ENCODE measurements at places on chromosomes 12 and 14. TPM values are rescaled to one million over a fixed set of nuclear protein-coding genes. Genes with fewer than 3 reads are reported as not detected.
A peak's percentile ranks its signal among the peaks of the same experiment; 100 is the strongest.

- no peaks in the 10 kb centered on the region for H3K36me3 ChIP-seq
- no peaks in the 10 kb centered on the region for H3K27me3 ChIP-seq
- H3K27ac ChIP-seq = no peak overlapping the region
- no peaks in the 10 kb centered on the region for H3K4me1 ChIP-seq
- no peak for DNase-seq
Observed at GRCh38 chr12:114809097-114809496, 125.1 kb upstream of the TBX3 start.

- H3K27ac ChIP-seq = no peak overlapping the region
- H3K27me3 ChIP-seq = no peaks in the 10 kb centered on the region
- H3K4me1 ChIP-seq = no peaks in the 10 kb centered on the region
- H3K36me3 ChIP-seq = no peaks in the 10 kb centered on the region
Observed at GRCh38 chr12:40726366-40726765, 34.1 kb downstream of the CNTN1 start.

GRCh38 chr14:81033698-81034240 lies 78.3 kb downstream of the TSHR start:
- H3K4me1 ChIP-seq = no peaks in the 10 kb centered on the region
- H3K27ac ChIP-seq = no peak overlapping the region
- no peaks in the 10 kb centered on the region for H3K36me3 ChIP-seq
- H3K4me3 ChIP-seq = no peak overlapping the region
- no peak for DNase-seq

DNA sequence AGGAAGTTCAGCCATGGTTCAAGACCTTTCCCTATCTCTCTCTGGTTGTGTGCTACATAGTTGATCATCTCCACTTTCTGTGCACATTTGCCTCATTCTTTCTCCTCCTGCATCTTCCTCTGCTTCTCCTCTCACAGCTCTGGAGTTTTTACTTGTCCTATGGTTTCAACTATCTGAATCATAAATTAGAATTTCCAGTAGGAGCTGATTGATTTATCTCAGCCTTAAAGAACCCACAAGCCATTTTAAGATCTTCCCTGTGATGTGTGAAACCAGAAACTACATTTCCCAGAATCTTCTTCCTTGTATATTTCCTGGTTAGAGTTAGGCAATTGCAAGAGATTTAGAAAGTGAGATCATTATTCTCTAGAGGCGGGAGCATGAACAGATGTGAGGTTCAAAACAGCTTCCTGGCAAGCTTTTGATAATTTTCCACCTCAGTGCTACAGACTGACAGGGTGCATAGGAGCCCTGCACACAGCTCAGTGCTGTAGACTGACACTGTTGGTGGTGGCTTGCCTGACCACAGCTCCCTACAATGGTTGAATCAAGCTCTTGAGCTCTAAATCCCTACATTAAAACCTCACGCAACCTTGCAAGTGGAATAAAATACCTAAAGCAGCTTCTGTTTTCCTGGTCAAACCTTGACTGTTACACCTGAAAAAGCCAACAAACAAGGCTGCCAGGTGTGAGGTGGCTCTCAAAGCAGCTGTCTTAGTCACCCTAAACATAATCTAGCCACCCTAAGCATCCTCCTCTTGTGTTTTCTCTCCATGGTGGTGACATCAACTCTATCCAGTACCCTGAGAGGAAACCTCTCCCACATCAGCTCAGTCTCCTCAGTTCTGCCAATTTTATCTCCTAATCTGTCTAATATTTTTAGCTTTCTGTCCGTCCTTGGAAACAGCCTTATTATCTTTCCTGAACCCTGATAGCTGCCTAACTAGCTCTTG lies 21.5 kb upstream of the IFNG start:
- no peaks in the 10 kb centered on the region for H3K27me3 ChIP-seq
- no peak for DNase-seq
- H3K27ac ChIP-seq = no peak overlapping the region
- no peaks in the 10 kb centered on the region for H3K36me3 ChIP-seq
- no peaks in the 10 kb centered on the region for H3K4me1 ChIP-seq

HIGD1C gene
- not detected for total RNA-seq

GRCh38 chr12:85029456-85029855 lies 6.6 kb downstream of the TSPAN19 start:
- H3K4me3 ChIP-seq = no peak overlapping the region
- no peak overlapping the region for H3K27ac ChIP-seq
- no peaks in the 10 kb centered on the region for H3K27me3 ChIP-seq
- H3K36me3 ChIP-seq = no peaks in the 10 kb centered on the region
- no peaks in the 10 kb centered on the region for H3K4me1 ChIP-seq

ATP23 gene
- total RNA-seq = 20.7 TPM

DNA sequence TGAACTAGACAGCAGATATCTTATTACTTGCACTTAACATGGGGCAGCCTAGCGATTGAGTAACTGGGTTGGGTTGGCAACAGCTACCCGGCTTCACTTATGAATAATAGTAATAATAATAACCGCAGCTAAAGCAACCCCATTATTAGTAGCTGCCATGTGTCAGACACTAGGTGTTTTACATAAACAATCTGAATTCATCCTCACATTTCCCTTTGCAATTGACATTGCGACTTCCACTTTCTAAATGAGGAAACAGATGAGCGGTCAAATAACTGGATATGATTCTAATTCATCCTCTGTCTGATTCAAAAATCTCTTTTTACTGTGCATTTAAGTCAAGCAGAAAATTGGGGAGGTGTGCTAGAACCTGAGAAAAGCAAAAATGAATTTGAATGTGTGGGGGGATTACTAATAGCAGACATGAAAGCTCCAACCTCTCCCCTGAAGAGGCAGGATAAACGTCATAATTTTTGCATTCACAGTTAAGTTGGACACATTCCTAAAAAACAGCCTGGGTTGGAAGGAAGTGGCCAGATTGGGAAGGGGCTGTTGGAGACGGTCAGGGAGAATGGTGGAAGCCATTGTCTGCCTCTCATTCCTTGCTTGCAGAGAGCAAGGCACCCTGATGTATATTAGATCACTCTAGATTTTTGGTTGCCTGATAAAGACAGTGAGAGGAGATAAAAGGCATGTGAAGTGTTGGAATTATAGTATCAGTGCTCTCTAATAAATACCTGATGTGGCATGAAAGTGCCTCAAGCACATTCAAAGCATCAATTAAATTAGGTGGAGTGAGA lies 13.1 kb downstream of the EMP1 start:
- H3K36me3 ChIP-seq = peaks cover 3% of the 10 kb centered on the region
- no peak overlapping the region for H3K4me3 ChIP-seq
- no peaks in the 10 kb centered on the region for H3K27me3 ChIP-seq

CCDC60 gene
- not detected for total RNA-seq

ZCRB1 gene
- 22.2 TPM for total RNA-seq

DNA sequence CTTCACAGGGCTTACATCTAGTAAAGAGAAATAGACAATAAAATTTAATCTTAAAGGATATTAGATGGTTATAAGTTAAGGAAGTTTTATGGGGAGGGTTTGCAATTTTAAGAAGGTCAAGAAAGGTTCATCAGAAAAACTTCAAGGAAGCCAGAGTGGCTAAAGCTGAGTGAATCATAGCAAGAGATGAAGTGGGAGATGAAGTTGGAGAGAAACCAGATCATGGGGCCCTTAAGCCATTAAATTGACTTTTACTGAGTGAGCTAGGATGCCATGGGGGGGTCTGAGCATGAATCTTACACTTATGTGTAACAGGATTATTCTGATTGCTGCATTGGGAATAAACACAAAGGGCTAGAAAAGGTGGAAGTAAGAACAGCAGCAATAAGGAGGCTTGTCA lies 189.2 kb downstream of the LRIG3 start:
- DNase-seq = no peak
- H3K36me3 ChIP-seq = no peaks in the 10 kb centered on the region
- H3K27ac ChIP-seq = no peak overlapping the region
- H3K27me3 ChIP-seq = no peaks in the 10 kb centered on the region
- H3K4me1 ChIP-seq = no peaks in the 10 kb centered on the region
- no peak overlapping the region for H3K4me3 ChIP-seq

- peaks cover 28% of the 10 kb centered on the region for H3K4me1 ChIP-seq
- no peak overlapping the region for H3K4me3 ChIP-seq
- no peaks in the 10 kb centered on the region for H3K27me3 ChIP-seq
Observed at GRCh38 chr12:124049451-124050094, 76.6 kb downstream of the ZNF664 start.

DNA sequence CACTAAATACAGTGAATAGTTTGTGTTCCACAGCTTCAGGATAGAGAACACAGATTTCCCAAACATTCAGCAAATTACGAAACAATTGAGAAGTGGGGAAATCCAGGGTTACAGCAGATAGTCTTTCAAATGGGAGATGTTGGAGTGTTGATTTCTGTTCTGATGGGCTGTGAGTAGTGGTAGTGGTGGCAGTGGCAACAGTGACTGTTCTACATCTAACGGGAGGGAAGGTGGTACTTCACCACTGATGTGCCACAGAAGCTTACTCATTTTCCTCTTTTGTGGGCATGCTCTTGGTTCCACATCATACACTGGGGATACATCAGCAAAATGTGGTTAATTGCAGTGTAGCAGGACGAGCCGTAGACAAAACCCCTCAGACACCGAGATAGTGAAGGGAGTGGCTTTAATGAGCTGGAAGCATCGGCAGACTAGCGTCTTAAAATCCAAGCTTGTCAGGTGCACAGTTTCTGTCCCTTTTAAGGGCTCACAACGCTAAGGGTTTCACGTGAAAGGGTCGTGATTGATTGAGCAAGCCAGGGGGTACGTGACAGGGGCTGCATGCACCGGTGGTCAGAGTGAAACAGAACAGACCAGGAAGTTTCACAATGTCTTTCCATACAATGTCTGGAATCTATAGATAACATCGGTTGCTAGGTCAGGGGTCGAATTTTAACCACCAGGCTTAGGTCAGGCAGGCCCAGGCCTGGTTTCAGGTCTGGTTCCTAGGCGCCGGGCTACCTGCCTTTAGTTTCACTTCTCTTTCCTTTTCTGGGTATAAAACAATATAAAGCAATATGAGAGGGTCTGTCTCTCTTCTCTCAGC lies 330.6 kb upstream of the FBXO33 start:
- H3K4me1 ChIP-seq = no peaks in the 10 kb centered on the region
- H3K27me3 ChIP-seq = no peaks in the 10 kb centered on the region
- no peak overlapping the region for H3K27ac ChIP-seq
- no peaks in the 10 kb centered on the region for H3K36me3 ChIP-seq
- no peak for DNase-seq
- H3K4me3 ChIP-seq = no peak overlapping the region

DNA sequence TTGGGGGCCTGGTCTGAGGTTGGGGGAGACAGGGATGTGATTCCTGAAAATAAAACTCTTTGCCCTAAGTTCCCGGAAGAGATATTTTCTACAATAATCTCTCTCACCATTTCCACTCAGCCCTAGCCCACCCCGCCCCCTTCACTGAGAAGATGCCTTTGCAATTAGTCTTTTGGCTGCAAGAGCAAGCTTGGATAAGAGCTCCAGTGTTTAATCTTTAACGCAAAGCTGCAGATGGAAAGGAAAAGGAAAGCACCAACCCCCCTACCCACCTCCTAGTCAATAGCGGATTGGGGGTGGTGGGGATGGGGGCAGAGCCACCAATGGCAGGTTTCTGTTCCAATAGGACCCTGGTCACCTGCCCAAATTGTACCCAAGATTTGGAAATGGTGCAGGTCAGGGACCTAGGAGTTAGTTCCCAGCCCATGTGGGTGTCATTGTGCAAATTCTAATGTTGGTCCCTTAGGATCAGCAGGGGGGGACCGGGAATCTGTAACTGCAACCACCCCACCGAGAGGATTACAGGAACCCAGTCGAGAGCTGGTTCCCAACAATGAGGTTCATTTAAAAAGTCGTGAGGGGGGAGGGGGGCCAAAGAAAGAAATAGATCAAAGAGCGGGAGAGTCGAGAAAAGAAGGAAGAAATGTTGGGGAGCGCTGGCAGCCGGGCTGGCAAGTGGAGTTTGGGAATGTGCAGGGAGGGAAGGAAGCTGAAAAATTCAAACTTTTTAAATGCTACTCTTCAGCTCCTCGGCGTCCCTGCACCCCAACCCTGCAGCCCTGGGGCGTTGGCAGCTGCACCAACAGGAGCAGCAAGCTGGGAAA lies 1.6 kb downstream of the ZFP36L1 start:
- DNase-seq = no peak
- H3K27me3 ChIP-seq = no peaks in the 10 kb centered on the region
- H3K4me3 ChIP-seq = peak overlapping the region; percentile 61
- H3K4me1 ChIP-seq = peaks cover 27% of the 10 kb centered on the region
- H3K27ac ChIP-seq = peak overlapping the region; percentile 94

SMOC1 gene
- 13.8 TPM for total RNA-seq

DNA sequence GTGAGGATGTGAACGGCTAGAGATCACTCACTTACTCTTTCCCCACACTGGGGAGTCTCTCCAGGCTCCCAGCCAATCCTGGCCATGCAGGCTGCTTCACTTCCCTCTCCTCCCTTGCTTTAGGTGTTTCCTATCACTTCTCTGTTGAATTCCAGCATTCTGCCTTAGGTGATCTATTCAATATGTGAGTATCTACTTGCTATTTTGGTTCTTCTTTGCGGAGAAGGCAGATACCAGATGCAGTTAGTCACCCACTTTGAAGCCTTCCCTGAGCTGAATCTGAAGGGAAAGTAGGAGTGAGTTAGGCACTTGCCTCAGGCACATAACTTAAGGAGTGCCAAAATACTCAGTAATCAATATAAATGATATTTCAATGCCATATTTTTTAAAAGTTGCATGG lies 36.0 kb upstream of the FAR2 start:
- no peaks in the 10 kb centered on the region for H3K4me1 ChIP-seq
- no peaks in the 10 kb centered on the region for H3K27me3 ChIP-seq
- H3K4me3 ChIP-seq = no peak overlapping the region

- no peak overlapping the region for H3K4me3 ChIP-seq
- no peaks in the 10 kb centered on the region for H3K4me1 ChIP-seq
- no peaks in the 10 kb centered on the region for H3K36me3 ChIP-seq
- no peak overlapping the region for H3K27ac ChIP-seq
- DNase-seq = no peak
Observed at GRCh38 chr12:112347581-112347982, 34.6 kb downstream of the HECTD4 start.

GRCh38 chr12:108021949-108022522 lies 107.1 kb upstream of the WSCD2 start:
- DNase-seq = no peak
- no peaks in the 10 kb centered on the region for H3K4me1 ChIP-seq
- no peak overlapping the region for H3K4me3 ChIP-seq

DNA sequence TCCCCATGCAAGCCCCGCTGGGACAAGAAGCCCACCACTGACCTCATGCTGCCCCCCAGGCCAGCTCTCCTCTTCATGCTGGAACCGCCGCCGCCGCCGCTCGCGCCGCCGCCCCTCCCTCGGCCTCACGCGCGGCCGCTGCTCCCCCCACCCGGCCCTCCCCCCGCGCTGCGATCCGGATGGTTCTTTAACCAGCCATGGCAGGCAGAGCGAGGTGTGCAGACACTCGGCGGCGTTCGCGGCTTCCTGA lies at the start of gene DCAF5:
Gene DCAF5, minus strand, starts transcription at position 218 of the 250 bp plus-strand sequence. Its CDS starts 141 bp downstream, at position 77.
- H3K27me3 ChIP-seq = no peaks in the 10 kb centered on the region
- peak; percentile 83 for DNase-seq
- H3K4me1 ChIP-seq = peaks cover 49% of the 10 kb centered on the region
- peak within 1 kb of the TSS; percentile 76 for H3K27ac ChIP-seq
